Sciatic nerve (tissue), 2 donors: ENCODE measurements at places on chromosomes 6 and 20.

- DNase-seq = no peak
These were observed 34.7 kb downstream of the FILIP1 start for GRCh38 chr6:75458895-75459294.

DNA sequence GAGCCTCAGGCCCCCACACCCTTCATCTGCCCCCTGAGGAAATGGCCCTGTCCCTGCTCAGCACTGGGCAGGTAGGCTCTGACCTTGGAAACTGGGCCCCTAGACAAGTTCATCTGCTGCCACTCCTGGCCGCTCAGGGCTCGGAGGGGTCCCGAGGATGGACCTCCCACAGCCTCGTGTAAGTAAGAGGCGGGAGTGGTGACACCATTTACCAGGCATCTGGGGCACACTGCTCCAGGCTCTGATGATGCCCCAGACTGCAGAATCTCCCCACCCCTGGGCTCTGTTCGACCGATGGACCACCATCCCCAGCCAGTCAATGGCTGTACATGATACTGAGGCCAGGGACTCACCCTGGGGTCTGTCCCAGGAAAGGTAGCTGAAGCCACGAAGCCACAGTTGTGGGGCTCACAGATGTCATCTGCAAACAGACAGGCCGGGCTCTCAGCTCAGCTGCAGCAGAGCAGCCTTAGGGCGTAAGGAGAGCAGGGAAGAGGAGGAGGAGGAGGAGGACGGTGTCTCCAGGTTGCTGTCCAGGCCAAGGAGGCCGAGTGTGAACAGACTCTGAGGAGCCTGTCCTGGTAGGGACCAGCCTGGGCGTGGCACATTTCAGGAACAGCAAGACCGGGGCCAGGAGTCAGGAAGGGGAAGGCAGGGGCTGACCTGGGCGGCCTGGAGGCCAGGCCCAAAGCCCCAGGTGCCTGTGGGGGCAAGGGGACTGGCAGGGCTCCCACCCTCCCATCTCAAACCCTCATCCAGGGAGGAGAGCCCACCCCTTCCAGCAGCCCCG lies 300.4 kb downstream of the TAF4 start:
- DNase-seq = peak; percentile 37

- DNase-seq = no peak
These were observed 4.9 kb upstream of the BCAS1 start for GRCh38 chr20:54075322-54075721.

DNA sequence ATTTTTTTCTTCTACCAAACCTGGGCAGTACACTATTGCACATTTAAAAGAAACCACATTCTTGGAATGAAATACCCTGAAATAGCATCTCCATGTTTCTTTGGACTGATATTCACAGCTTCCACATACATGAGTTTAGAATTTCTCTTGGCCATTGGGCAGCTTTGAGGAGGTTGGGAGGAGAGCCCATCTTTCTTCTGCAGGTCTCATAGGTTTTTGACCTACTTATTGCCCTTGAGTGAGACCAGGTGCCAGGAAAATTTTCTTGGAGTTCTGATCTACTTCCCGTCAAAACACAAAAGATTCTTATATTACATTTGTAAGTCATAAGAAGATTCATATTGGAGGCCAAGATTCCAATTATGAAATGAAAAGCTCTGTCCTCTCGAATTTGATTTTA lies 212.0 kb downstream of the IBTK start:
- no peak for DNase-seq

DNA sequence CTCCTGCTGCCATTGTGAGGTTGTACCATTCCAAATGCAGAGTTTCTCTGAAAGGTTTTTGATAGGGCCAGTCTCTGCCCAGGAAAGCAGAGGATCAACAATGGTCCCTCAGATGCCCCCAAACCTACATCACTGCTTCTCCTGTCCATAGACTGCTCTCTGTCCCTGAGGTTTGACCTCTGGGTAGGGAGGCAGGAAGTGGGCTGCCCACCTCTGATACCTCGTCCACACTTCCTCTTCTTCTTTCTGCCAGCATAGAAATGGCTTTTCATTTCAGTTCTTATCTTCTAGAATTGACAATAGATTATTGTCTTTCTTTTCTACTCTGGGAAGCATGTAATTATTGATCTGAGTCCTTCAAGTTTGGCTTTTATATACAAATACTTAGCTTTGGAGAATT lies 170.6 kb downstream of the TRMT11 start:
- DNase-seq = no peak

DNA sequence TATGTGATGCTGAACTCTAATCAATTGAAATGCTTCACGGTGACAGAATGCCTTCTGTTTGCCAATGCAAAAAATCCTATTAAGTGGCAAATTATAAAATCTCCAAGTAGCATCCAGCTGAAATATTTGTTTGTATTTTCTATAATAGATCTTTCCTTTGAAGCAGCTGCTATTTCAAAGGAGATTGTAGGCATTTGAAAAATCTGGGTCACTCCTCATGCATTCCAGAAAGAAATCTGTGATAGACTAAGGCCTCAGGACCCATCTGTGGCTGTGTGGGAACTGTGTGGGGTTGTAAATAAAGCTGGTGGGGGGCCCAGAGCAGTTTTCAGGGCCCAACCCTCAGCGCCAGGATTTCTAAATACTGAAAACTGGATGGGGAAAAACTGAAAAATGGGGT lies 216.9 kb upstream of the ARG1 start:
- DNase-seq = no peak

GRCh38 chr20:25294459-25295385 lies 46.8 kb downstream of the PYGB start:
- no peak for DNase-seq

DNA sequence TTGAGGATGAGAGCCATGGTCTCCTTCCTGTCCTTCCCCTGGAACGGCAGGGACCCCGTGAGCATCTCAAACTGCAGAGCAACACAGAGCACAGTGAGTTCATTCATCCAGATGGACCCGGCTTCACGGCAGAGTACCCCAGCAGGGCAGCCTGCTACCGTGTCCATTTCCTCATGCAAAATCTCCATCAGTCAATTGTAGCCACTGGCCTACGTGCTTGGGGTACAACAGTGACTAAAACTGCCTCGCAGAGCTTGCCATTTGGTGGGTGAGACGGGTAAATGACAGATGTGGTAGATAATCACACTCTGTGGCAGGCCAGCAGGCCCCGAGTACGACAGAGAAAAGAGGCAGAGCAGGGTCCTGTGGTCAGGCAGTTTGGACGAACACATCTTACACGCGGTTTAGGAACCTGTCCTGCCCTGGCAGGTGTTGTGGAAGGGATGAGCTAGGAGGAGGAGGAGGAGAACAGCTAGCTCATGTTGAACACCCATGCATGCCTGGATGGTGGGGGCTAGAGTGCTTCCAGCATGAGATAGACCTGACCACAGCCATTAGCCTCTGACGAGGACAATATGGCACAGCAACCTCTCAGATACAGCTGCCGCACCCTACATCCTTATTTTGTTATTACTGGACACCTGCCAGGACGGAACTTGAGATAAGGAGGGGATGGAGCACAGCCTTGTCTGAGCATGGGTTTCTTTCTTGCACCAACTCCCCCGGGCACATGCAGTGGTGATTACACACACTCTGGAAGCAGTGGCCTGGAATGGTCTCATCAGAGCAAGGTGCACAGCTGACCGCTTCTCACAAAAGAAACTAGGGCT lies 95.6 kb downstream of the RAMACL start:
- no peak for DNase-seq

- DNase-seq = no peak
These were observed 7.2 kb downstream of the TGM2 start for GRCh38 chr20:38157635-38158495.

- DNase-seq = no peak
These were observed 93.6 kb downstream of the SNAP91 start for GRCh38 chr6:83615025-83615999.

- DNase-seq = no peak
These were observed 69.3 kb downstream of the TNFRSF21 start for GRCh38 chr6:47240277-47240890.

DNA sequence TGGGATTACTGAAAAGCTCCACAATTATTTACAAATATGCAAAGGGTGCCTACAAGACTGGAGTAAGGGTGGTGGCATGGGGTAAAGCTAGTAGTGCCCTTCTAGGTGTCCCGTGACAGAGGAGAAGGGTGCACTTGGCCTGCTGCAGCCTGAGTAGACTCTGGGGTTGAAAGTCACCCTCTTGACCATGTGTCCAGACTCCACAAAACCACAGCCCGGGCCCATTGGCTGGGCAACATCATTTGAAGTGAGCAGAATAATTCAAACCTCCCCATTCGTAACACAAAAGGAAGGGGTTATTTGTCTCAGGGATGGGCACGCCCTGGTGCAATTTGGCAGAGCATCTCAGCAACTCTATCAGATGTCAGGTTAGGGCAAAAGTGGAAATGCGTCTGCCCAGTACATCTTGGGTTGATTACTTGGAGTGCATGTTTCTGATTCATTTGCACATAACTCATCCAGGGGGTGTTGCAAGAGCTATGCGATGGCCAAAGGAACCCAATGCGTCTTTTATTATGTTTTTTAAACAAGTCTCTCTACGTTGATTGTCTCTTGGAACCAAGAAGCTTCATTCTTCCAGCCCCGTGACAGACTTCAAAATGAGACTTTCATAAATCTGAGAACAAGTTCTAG lies 56.7 kb downstream of the ISM1 start:
- DNase-seq = no peak

DNA sequence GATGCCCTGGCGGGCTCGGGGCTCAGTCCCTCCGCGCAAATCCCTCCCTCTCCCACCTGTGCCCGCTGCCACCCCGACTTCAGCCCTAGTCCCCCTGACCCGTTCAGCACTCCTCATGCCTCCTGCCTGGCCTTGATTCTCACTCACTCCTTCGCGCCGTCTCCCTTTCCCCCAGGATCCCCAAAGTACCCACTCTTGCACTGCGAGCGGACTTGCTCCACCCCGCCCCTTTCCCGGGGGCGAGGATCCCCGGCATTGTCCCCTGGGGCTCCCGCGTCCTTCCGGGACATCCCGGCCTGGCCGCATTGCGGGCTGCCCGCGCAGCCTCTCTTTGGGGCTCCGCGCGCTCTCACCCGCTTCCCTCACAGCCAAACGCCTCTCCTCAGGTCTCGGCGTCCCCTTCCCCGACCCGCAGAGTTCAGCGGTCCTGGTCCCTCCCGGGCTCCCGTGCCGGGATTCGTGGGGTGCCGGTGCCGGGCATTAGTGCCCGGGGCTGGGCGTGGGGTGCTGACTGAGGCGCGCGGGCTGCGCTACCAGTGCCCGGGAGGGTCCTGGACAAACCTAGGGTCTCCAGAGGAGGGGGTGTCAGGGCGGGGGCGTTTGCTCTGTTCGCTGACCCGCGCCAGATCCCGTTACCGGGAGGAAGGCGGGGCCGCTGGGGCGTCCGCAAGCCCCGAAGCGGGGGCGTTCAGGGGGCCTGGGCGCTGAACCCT lies 45.5 kb upstream of the SUPT3H start:
- peak; percentile 76 for DNase-seq

- DNase-seq = no peak
These were observed 26.3 kb upstream of the PMEPA1 start for GRCh38 chr20:57735831-57736737.

- no peak for DNase-seq
These were observed 379.0 kb upstream of the FLRT3 start for GRCh38 chr20:14716351-14716801.

DNA sequence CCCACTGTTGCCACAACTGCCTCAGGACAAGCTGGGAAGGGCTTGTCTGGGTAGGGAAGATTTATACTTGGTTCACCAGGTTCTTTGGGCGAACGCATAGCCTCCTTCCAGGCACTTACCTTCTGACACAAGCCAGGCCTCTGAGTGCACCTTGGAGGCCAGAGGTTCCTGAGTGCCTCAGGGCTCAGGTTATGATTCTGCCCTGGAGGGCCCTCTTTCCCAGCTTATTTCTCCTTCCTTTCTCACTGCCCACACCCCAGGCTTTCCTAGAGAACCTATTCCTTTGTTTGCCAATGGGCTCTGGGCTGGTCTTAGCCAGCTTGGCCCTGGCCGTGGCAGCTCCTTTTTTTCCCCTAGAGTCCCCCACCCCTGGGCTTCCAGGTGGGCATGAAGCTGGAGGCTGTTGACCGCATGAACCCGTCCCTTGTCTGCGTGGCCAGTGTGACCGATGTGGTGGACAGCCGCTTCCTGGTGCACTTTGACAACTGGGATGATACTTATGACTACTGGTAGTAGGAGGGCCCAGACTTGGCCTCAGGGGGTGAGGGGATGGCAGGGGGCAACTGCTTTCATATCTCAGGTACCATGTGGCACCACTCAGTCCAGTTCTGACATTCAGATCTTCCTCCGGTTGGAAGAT lies 25.0 kb downstream of the L3MBTL1 start:
- no peak for DNase-seq

DNA sequence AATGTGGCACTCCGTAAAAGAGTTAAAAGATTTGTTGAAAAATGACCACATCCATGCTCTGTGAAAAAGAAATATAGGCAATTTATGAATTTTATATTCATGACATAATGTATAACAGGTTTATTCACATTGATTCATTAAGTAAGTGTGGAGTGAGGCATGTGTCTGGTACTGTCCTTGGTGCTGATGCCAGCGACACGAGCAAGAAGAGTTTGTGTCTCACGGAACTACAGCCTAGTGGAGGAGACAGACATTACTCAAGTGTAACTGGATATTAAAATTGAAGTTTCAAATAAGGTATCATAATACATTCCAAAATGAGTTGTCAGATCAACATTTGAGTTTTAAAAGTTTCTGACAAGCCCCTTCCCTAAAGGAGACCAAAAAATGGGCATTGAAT lies 158.2 kb upstream of the PRND start:
- no peak for DNase-seq

- DNase-seq = no peak
These were observed 26.2 kb downstream of the CYP39A1 start for GRCh38 chr6:46626228-46626909.

- DNase-seq = no peak
These were observed 111.0 kb downstream of the TBXT start for GRCh38 chr6:166056637-166057036.

DNA sequence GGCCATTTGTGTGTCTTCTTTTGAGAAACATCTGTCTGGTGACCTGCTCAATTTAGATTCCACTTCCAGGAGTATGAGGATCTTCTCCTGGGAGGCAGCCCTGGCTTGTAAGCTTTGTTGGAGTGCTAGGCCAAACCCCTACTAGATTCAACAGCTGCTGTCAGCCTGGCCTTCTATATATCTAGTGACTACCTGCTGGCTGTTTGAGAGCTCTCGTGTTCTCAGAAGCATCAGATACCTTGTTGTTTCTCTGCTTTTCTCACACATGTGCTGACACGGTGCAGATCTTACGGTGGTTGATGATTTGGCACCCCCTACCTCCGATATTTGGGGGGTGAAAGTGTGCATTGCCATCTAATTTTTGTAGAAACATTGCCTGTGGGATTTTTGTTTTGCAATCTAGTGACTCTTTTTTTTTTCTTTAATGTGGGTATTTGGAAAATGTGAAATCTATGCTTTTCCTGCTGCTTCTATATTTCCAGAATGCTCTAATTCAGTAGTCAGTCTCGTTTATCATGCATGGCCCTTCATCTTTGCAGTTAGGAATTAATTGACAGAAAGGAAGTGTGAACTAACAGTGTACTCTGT lies 4.7 kb downstream of the CCN2 start:
- DNase-seq = no peak

DNA sequence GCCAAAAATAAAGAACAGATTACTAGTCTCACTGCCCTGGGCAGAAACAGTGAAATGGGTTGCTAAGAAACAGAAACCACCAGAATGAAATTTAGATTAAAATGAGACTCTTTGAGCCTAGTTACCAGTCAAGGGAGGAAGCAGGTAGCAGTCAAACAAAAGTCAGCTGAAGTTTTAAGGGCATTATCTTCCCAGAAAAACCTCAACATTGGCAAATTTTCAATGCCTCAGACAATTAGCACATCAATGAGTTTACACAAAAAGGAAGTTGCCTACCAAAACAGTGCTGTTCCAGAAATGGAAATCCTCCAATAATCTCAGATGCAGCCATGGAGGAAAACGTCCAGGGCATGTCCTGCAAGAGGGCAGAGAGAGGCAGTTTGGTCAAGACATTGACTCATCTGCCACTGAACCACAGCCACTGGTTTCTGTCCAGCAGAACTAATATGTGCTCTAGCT lies 399.7 kb upstream of the ADGRB3 start:
- no peak for DNase-seq
